ENCODE measurements at places on chromosomes 1 and 21.

DNA sequence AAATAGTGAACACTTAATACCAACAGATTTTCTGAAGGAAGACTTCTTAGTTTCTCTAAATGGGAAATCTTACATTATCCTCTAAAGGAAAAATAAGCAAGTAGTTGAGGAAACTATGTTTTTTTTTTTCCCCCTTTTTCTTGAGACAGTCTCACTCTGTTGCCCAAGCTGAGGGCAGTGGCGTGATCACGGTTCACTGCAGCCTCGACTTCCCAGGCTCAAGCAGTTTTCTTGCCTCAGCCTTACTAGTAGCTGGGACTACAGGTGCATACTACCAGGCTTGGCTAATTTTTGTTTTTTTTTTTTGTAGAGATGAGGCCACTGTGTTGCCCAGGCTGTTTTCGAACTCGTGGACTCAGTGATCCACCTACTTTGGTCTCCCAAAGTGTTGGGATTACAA, 3.9 kb downstream of the MTR start:
- DNase-seq = no peak

DNA sequence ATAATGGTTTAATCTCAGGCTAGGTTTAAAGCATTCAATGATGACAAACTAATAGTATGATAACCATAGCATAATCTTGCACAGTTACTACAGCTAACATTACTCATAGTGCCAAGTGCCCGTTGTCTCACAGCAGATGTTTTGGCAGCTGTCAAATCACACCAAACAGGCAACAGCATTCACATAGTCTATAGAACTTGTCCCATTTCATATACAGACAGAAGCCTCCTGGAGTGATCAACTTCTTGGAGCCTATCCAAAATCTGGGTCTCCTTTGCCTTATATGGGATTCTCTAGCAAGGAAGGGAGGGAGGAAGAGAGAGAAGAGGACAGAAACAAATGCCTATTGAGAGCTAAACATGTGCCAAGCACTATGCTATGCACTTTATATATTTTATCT, 250.6 kb upstream of the ZP4 start:
- DNase-seq = no peak

- no peak for DNase-seq
These were observed 4.1 kb downstream of the EIF2D start for GRCh38 chr1:206608108-206608698.

GRCh38 chr1:107786203-107786845, 178.7 kb downstream of the VAV3 start:
- DNase-seq = no peak

DNA sequence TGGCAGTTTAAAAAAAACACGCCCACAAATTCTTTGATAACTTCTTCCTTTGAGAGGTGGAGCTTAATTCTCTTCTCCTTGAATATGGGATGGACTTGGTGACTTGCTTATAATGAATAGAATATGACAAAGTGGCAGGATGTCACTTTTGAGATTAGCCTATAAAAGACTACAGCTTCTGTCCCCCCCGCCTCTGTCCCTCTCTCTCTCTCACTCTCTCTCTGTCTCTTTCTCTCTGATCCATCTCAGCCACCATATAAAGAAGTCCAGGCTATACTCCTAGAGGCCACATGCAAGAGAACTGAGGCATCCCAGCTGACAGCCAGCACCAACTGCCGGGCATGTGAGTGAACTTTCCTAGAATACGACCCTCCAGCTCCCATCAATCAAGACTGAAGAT, 7.7 kb upstream of the DMBX1 start:
- no peak for DNase-seq

DNA sequence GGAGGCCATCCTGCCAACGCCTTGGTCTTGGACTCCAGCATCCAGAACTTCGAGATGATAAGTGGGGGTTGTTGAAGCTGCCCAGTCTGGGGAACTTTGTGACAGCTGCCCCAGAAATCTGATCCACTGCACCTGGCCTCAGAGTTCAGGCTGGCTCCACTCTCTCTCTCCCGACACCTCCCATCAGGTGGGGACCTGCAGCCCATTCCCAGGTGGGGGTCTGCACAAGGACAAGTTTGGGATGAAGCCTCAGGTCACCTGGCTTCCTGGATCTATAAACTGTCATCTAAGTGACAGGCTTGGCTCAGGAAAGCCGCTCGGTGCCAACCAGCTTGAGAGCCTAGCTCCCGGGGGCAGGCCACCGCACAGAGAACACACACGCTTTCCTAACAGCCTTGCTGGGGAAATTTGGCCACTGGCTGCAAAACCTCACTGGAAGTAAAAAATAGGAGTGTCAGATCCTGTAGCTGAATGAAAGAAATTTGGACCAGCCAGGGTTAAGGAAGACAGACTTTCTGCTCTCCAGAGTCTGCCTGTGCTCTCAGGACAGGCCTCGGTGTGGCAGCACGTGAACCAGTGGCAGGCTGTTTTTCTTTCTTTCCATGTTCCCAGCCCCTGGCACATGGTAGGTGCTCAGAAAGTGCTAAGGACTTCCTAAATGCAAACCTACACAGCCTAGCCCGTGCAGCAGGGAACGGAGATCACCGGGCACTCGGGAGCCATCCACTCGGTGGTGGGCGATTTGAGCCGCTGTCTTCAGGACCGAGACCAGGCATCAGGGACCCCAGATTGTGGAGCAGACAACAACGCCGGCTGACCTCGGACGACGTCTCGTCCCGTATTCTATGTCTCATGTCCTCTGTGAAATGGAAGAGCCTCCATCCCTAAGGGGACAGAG, 42.6 kb upstream of the LBR start:
- no peak for DNase-seq

DNA sequence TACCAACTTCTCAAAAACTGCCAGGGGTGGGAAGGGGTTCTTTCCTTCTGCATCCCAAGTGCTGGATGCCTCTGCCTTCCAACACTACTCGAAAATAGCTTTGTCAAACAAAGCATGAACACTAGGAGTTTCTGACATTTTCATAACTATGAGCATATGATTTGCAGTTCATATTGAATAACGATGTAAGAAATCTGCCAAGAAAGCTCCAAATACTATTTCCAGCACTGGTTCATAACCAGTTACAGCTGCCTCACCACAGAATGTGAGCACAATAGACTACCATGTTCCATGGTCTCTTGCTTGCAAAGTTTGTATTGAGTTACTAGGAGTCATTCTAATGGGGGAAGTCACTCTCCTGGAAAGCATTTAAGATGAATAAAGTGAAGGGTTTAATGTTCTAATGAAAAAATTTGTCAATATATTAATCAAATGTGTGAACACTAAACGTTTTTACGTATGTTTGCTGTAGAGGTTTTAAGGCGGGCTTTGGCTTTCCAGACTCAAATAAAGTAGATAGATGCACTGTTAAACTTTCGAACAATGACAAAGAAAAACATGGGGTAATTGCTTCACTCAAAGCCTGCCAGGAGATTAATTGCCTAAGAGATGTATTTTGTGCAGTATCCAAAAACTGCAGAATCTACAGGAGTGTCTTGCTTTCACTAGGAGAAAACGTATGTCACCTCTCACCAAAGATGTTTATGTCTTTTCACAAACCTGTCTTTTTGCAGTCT, 78.6 kb upstream of the UBE2U start:
- no peak for DNase-seq

GRCh38 chr1:239527051-239527693, 140.8 kb downstream of the CHRM3 start:
- DNase-seq = no peak

GRCh38 chr1:70248729-70249128, 27.5 kb downstream of the SRSF11 start:
- DNase-seq = no peak

DNA sequence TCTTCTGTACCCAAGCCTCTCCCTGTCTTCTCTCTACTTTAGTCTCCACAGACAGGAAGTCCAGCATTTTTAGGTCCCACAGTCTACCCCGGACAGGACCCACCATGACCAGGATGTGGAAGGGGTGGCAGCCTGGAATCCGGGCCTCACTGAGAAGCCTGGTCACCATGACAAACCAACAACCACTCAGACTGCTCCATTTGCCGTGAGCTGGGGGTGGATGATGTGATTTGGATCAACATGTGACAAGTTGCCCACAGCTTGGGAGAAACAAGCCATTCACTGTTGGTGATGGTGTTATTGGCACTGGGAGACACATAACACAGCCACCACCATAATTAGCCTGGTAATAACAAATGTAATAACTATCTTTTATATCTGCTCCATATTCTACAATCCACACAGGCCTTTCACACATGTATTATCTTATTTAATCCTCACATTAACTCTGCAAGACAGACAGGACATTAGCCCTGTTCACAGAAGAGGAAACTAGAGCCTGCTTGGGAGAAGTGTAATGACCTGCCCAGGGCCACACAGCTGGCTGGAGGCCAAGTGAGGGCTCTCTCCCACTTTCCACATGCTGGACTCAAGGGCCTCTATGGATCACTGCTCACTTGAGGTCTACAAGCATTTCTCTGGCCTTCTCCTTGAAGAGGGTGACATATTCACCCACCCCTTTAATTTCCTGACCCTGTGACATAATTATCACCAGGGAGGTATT, 22.9 kb downstream of the MEF2D start:
- no peak for DNase-seq

GRCh38 chr1:111789666-111790316, 34.1 kb downstream of the DDX20 start:
- DNase-seq = no peak

DNA sequence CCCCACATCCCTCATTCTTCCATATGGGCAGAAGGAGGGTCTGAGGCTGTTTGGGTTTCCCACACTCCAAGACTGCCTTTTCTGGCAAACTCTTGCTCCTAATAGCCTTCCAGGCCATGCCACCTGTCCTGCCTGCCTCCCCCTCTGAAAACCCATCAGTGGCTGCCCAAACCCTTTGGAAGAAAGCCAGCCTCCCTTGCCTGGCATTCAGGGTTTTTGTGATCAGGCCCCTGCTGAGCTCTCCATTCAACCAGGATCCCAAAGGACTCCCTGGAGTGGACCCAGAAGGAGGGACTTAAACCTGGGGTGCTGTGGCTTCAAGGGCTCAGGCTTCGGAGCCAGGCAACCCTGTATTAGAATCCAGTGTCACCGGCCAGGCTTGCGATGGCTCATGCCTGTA, 4.2 kb upstream of the GUCA2A start:
- DNase-seq = no peak
